Kidney glomerular epithelial cell (primary cell): ENCODE measurements at places on chromosomes 5 and 9.
A peak's percentile ranks its signal among the peaks of the same experiment; 100 is the strongest.

GRCh38 chr5:100434815-100435214 lies 100.4 kb upstream of the FAM174A start:
- DNase-seq = no peak

- DNase-seq = peak; percentile 59
Measured at GRCh38 chr9:89597711-89598362, 7.0 kb upstream of the GADD45G start.

DNA sequence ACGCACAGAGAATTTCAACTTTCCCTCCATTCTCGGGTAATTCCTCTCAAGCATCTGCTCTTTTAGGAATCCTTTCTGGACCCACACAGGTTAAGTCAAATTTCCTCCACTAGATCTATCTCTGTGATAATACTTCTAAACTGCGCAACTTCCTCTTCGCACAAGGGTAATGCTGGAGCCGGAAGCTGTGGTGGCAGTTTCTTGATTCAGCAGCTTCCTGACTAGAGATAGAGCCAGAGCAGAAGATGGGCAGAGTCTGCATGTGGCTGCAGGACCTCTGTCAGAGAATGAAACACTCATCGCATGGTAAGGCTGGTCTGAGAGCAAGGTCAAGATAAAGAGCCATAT lies 11.1 kb upstream of the CDC42SE2 start:
- DNase-seq = no peak

DNA sequence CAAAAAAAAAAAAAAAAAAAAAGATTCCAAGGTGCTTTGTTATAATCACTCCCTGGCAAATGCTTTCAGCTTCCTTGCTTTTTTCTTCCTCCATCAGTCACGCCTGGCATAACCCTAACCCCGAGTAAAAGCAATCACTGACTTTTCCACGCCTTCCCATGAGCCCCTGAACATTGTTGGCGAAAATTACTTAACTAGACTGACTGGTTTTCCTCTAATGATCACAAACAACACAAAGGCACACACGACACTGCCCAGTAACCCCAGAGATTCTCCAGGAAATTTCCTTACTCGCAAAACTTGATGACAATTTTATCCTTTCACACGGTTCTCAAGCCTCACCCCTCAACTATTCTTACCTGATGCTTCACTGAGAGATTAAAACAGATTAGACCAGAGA lies 11.4 kb upstream of the PTGR1 start:
- no peak for DNase-seq

GRCh38 chr9:110762783-110763182 lies 94.2 kb downstream of the MUSK start:
- no peak for DNase-seq

GRCh38 chr5:55327281-55327680 lies 19.5 kb downstream of the MTREX start:
- no peak for DNase-seq

- no peak for DNase-seq
Measured at GRCh38 chr9:132997591-132997990, 19.1 kb downstream of the GFI1B start.

DNA sequence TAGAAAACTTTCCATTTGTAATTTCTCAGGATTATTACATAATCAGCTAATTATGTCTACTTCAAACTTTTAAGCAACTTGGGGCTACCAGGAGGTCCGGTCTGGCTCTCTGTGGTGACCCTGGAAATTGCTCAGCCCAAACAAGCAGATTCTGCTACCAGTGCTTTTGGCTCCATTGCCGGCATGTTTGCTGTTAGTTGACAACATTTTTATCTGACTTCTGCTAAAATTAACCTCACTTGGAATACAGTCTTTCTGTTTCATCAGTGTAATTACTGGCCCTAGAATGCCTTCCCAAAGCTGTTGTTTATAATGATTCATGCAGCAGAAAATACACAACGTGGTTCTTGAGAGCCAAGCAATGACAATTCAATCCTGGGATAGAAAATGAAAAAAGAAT lies 38.5 kb upstream of the FAM81B start:
- DNase-seq = no peak
